ENCODE measurements at places on chromosomes 7 and 10.

DNA sequence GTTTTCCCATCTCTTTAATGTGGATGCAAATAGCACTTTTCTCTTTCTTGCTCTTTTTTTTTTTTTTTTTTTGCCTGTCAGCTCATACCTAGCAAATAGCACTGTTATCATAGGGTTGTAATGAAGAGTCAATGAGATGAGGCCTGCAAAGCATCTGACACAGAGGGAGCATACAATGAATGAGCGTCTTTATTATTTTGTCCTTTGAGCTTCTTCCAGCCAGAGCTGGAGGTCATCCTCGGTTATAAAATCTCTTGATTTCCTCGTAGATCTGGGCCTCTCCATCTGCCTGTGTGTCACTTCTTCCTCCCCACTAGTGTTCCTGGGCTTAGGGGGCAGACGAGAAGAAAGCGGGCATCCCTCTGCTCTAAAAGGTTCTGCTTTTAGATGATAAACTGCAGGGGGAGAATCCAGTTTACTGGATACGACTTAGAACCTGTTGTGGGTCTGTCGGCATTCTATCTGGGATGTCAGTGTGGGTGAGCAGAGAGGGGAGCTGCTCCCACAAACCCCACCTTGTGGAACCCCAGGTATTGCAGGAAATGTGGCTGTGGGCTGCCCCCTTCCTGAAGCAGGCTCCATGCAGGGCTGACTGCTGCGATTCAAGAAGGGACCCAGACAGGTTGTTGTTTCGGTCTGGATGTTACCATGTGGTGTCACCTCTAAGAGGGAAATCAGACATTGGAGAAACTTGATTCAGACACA is 135.8 kb upstream of the GPR26 start:
- DNase-seq: no peak

DNA sequence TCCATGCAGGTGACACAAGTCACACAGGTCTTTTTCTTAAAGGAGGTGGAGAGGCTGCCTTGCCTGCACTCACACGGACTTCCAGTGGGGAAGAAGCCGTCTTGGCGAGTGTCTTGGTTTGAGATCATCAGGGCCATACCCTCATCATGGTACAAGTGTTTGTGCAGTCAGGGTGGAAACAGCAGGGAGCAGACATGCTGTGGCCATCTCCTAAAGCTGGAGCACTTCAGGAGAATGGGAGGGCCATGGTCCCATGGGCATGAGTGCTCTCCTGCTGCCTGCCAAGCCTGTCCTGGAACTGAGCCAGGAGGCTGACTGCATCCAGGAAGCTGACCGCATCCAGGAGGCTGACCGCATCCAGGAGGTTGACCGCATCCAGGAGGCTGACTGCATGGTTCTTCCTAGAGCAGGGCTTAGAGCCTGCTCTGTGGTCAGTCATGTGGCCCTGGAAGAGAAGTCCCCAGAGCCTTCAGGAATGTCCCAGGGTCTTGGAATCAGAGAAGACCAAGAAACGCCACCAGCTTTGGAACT is 98.4 kb downstream of the ADARB2 start:
- DNase-seq: no peak

DNA sequence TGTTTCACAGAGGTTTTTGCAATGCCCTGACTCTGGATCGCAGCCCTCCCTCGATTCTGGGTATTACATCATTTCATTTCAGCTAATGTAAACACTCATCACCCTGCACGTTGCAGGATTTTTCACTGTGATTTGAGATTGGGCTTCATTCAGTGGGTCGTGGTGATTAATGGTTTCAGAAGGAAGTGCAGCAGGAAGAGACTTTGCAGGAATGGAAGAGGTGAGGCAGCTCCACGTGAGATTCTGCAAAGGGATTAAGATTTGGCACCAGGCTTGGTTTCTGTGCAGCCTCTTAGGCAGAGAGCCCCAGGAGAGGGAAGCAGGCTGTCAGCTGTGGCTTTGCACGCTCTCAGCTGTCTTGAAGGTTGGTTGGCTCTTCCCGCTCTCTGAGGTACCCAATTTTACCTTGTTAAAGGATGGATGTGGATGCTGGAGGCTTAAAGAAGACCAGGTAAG is 95.2 kb downstream of the PLCE1 start:
- no peak for DNase-seq

DNA sequence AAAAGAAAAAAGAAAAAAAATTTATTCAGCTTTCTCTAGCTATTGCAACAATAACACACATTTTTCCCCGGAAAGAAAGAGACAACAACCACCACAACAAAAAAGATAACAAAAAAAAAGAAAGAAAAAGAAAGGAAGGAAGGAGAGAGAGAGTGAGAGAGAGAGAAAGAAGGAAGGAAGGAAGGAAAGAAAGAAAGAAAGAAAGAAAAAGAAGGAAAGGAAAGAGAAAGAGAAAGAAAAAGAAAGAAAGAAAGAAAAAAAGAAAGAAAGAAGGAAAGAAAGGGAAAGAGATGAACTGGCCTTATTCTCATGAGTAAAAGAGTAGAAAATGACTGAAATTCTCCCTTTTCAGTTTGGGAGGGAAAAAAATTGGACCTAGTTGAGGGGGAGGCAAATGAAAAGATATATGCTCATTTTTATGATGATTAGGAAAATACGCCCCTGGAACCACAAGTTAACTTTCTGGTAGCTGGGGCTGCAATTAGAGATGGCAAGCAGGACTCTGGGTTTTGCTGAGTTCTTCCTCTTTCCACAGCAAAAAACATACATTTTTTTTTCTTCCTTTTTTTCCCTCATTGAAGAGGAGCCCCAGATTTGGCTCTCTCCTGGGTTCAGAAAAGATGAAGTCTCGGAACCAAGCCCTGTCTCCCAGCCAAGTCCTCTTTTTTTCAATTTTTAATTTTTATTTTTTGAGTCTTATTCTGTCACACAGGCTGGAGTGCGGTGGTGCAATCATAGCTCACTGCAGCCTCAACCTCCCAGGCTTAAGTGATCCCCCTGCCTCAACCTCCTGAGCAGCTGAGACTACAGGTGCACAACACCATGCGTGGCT is 12.6 kb upstream of the PRDX3 start:
- no peak for DNase-seq

DNA sequence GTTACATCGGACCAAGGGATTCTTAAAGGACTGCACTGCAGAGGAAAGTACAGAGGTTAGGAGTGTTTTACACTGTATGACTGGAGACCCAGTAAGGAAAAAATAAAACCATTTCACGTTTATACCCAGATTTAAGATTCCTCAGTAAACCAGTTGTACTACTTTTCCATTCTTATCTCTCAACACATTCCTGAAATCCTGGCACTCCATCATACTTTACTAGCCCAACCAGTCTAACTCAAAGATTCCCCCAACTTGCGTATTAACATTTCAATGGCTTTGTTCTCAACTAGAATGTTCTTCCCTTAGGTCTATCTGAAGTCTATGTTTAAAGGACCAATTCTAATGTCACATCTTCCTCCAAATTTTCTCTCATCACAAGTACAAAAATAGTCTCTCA is 8.0 kb downstream of the CCDC186 start:
- no peak for DNase-seq

GRCh38 chr10:114279901-114280644 is 41.0 kb downstream of the VWA2 start:
- no peak for DNase-seq

GRCh38 chr10:63253040-63253439 is 119.9 kb downstream of the NRBF2 start:
- DNase-seq: no peak

GRCh38 chr10:127338399-127339110 is 142.2 kb upstream of the INSYN2A start:
- DNase-seq: no peak

DNA sequence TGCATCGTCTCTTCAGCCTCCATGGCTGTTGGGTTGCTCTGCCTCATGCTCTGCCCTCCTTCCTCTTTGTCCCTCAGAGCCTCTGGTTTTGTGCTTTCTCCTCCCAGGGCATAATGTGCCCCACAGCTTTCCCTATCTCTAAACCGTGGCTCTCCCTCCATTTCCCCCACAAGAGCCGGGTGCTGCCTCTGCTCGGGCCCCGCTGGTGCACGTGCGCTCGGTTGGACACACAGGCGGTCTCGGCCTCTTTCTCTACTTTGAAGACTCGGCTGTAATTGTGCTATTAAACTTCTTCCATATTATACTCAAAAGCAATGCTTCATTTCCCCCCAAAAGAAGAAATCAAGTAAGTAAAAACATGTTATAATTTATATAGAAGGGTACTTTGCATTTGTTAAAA is 109.7 kb upstream of the KLF14 start:
- no peak for DNase-seq
